ENCODE measurements at places on chromosomes 12 and 14.

- DNase-seq: no peak
These were observed 90.8 kb downstream of the EML1 start for GRCh38 chr14:99883866-99884650.

GRCh38 chr14:69183735-69184134 is 7.6 kb upstream of the EXD2 start:
- no peak for DNase-seq

- DNase-seq: no peak
These were observed 78.7 kb downstream of the SYNE3 start for GRCh38 chr14:95437715-95438114.

GRCh38 chr12:79648881-79649280 is 41.9 kb downstream of the PAWR start:
- DNase-seq: no peak

DNA sequence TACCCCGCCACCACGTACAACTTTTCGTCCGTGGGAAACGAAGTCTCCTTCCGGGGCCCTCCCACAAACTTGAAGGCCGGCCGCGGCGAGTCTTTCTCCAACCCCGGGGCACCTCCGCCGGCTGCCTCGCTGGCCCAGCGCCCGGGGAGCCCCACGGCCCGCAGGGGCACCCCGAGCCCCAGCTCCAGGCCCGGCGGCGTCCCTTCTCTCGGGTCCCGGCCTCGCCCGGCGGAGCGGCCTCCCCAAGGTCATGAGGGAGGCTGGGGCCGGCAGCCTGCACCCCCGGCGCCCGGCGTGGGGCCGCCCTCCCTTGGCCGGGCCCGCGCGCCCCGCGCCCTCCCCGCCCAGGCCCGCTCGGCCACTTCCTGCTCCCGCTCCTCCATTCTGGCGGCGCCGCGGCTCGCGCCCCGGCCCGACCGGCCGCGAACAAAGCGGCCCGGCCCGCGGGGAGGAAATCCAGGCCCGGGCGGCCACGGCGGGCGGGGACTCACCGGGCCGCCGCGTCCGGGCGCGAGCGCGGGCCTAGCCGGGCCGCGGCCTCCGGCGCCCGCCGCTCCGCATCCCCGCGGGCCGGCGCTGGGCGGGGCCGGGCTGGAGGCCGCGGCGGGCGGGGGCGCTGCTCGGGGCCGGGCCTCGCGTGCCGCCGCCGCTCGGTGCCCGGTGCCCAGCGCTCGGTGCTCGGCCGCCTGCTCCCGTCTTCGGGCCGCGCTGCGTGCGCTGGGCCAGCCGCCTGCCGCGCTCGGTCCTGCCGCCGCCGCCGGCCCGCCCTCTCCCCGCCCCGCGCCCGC is at the start of gene AKT1:
AKT1 (minus strand) TSS at position 756 of the 788 bp plus-strand sequence. CDS start 3,105 bp downstream, outside the sequence.
- DNase-seq: no peak

GRCh38 chr12:71955970-71956369 is 17.3 kb downstream of the TPH2 start:
- DNase-seq: no peak

DNA sequence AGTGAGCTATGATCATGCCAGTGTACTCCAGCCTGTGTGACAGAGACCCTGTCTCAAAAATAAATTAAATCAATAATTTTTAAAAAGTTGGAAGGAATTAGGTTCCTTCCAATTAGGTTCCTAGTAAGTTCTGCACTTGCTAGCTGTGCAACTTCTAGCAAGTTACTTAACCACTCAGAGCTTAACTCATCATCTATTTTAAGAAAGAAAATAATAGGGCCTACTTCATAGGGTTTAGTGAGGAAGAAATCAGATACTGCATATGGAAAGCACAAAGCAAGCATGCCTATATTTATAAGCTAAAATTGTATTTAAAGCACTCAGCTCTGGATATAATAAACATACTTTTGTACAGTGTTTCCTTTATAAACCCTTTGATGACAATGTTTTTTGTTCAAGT is 10.7 kb downstream of the FOXN3 start:
- no peak for DNase-seq

DNA sequence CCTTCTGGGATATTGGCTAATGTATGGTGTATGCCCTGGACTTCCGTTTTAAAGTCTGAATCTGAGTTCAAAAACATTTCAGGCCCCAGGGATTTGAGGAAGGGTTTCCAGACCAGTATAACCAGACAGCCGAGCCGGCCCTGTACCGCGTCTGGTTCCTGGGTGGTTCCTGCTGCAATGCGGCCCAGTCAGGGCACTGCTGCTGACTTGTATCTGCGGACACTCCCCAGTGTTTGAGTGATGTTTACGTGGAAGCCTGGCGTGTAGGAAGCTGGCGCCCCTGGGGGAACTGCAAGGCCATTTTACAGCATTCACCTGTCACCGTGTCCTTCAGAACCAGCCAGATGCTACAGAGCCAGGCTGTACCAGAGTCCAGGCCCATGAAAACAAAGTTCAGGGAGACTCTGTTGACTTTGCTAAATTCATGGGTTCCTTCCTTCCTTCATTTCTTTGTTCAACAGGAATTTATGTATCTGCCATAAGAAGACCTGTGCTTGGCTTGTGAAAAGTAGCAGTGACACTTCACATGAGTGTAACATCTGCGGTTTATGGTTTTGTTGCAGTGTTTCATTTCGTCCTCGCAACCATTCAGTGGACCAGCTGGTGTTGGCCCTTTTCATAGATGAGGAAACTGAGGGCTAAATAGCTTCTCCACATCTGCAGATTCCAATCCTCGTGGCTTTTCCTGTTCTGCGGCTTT is 16.8 kb downstream of the EML1 start:
- DNase-seq: peak; percentile 60

GRCh38 chr14:25049568-25050268 is at the start of gene STXBP6:
STXBP6 (minus strand) TSS chr14:25050147; CDS start chr14:24974818, 75,329 bp downstream.
- DNase-seq: peak; percentile 76

GRCh38 chr12:57444744-57445143 is 10.2 kb downstream of the INHBC start:
- no peak for DNase-seq

DNA sequence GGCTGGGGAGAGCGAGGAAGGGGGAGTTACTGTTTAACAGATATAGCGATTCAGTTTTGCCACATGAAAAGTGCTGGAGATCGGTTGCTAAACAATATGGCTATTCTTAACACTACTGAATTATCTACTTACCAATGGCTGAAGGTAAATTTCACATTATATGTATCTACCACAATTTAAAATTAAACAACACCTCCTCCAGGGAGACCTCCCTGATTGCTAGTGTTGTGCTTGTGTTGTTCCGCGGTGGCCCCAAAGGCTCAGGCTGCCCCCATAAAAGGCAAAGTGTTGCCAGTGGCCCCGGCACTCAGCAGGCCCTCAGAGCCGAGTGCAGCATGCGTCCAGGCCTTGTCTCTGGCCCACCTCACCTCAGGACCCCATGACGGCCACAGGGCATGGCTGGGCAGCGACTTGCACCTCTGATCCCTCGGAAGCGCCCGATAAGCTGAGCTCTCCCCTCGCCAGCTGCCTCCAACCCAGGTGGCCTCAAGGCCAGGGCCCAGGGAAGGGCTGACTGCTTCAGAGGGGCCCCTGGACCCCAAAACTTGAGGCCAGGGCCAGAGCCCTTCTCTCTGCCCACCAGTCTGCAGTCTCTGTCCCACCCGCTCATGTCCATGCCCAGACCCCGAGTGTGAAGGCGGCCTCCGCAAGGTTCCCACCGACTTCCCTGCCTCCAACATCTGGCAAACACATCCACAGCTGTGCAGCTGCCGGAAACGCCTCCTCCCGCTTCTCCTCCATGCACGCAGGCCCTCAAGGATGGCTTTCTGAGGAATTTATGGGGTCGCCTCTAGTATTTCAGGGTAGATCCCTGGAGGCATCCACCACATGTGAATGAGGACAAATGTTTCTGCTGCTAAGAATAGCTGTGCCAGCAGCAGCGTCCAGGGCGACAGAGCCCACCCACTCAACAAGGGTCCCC is 60.0 kb downstream of the NCOR2 start:
- peak; percentile 66 for DNase-seq

DNA sequence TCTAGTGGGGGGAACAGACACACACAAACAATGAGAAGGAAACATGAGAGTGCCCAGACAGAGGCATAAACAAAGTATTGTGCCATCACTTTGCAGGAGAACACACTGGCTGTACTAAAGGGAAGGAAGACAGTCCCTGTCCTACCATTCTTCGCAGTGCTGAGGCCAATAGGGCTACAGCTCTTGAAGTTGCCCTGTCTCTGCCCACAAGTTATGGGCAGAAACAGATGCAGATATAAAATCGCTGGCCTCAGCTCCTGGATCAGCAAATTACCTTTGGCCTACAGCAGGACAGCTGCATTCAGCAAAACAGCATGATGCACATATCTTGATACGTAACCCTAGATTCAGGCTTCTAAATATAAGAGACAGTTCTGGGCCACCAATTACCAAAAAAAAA is 23.0 kb upstream of the PRKAB1 start:
- no peak for DNase-seq

DNA sequence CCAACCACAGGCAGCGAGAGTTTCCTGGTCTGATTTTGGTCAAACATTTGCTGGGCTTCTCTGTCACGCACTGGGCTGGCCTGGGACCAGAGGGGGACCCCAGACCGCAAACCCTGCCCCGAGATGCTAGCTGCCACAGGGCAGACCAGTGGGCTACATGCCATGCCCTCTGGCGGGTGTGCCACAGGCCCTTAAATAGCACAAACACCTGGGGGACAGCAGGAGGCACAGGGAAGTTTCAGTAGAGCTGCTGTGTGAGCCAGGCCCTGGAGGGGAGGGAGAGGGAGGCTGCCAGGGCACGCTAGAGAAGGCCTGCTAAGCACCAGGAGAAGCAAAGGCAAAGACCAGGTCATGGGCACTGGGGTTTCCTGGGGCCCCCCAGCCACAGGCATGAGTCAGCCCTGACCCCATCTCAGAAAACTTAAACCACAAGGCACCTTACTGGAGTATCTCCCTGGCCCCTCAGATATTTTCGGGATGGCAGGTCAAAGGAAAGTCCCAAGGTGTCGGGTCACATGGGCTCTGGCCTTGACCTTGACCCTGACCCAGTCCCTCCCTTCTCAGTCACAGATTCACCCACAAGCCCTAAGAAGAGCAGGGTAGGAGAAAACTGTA is 29.2 kb downstream of the ITPK1 start:
- DNase-seq: peak; percentile 58

DNA sequence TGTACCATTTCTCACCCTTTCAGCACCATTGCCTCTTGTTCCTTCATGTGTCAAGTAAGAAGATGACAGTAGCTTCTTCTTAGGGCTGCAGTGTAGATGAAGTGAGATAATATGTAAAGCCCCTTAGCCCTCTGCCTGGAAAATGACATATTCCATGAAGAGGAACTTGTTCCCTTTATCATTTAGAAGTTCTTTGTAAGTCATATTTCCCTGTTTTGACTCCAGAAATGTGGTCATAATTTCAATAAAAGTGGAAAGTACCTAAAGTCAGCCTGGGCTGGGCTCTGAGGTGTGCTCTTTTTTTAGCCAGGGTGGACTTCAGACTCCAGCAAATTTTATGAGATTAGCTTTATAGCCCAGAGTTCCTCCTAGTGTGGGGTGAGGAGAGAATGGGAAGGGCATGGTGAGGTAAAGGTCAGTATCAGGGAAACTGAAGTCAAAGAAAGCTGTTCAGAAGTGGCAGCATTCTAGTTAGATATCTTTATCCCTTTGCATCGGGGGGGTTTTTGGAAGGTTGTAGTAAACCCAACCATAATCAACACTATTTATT is 92.5 kb downstream of the TMCC3 start:
- DNase-seq: no peak

GRCh38 chr12:46489951-46490388 is 117.4 kb upstream of the SLC38A2 start:
- no peak for DNase-seq

GRCh38 chr12:61667676-61668075 is 592.5 kb upstream of the USP15 start:
- DNase-seq: no peak

DNA sequence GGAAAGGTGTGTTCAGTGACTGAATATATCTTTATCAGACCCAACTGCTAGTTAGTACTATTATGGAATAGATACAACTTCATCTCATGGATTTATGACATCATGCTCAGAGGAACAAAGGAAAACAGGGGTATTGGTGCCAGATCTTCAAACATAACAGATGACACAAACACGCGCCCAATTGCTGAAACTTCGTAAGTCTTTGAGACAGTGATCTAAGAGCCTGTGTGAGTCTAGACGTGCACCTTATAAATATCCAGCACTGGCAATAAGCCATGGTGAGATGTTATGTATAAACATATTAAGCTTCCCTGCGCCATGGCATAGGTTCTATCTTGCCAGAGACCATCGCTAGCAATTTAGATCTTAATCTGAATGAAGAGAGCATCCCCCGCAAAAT is 42.2 kb upstream of the NR2C1 start:
- no peak for DNase-seq

- no peak for DNase-seq
These were observed 34.8 kb downstream of the SPPL3 start for GRCh38 chr12:120869376-120869775.

GRCh38 chr12:108302016-108302402 is 37.1 kb downstream of the CMKLR1 start:
- DNase-seq: no peak

DNA sequence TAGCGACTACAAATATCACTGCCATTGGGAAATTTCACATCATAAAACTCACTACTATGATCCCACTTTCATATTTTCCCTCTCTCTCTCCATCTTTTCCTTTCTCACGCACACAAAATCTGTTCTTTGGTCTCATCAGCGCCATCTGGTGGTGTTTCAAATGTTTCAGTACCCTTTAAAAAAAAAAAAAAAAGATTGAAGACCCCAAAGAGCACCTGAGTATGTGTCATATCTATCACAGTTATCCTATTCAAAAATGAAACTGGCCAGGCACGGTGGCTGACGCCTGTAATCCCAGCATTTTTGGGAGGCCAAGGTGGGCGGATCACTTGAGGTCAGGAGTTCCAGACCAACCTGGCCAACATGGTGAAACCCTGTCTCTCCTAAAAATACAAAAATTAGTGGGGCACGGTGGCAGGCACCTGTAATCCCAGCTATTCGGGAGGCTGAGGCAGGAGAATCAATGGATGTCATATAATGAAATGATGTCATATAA is 72.4 kb downstream of the TTC9 start:
- no peak for DNase-seq

- no peak for DNase-seq
These were observed 1083.8 kb downstream of the FLRT2 start for GRCh38 chr14:86613786-86614185.

GRCh38 chr14:50018201-50018932 is 98.0 kb downstream of the VCPKMT start:
- DNase-seq: no peak

GRCh38 chr12:8012651-8013309 is 19.7 kb upstream of the FOXJ2 start:
- DNase-seq: no peak

DNA sequence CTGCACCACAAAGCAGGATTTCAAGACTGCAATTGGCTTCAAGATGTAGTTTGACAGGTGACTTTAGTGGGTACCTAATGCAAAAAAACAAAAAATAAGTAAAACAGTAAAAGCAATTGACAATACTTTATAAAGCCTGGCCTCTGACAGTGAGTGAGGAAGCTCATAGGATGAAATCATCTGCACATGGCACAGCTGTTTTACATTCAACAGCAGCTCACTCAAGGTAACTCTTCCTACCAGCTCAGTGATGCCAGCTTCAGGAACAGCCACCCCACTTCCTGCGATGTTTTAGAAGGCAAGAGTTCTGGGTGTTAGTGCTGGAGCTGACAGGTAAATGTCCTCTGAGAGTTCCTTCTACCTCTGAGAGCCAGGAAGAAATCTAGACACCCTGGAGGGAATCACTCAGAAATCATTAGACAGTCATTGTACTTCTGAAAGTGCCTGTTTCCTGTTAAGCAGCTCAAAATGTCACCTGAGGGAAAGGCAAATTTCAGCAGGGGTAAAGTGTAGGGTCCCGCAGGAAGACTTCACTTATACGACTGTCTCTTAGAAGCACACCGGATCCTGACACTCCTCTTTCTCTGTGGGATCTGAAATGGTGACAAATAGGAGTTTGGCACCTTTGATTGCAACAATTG is 99.9 kb downstream of the FOXN3 start:
- DNase-seq: no peak

GRCh38 chr12:59004456-59004855 is 84.2 kb upstream of the LRIG3 start:
- no peak for DNase-seq
